ENCODE measurements at places on chromosomes 11 and 22. TPM values are rescaled to one million over a fixed set of nuclear protein-coding genes. Genes with fewer than 3 reads are reported as not detected.

CRYBB2 gene
- not detected for total RNA-seq

KCNJ5 gene
- total RNA-seq = 26.9 TPM

DEFB131B gene
- not detected for total RNA-seq

PRG2 gene
- not detected for total RNA-seq

TRIM66 gene
- 3.4 TPM for total RNA-seq

CLMP gene
- total RNA-seq = 19.7 TPM

MAJIN gene
- not detected for total RNA-seq

MUC5AC gene
- not detected for total RNA-seq

USH1C gene
- 0.61 TPM for total RNA-seq

AQP11 gene
- 0.64 TPM for total RNA-seq

MTCH2 gene
- total RNA-seq = 78.6 TPM

OR8H1 gene
- not detected for total RNA-seq

SHANK2 gene
- total RNA-seq = 0.03 TPM

OR5B21 gene
- total RNA-seq = not detected

KIAA1671 gene
- total RNA-seq = 24.0 TPM

ZNF70 gene
- 5.6 TPM for total RNA-seq

F2 gene
- total RNA-seq = not detected

CALCA gene
- total RNA-seq = not detected

TREH gene
- total RNA-seq = not detected

CRYAB gene
- total RNA-seq = 4,923 TPM

NXPE4 gene
- total RNA-seq = not detected

ROBO3 gene
- 11.0 TPM for total RNA-seq

GRM5 gene
- 0.45 TPM for total RNA-seq

XRCC6 gene
- 160 TPM for total RNA-seq

TMEM86A gene
- 4.8 TPM for total RNA-seq

MYRF gene
- 0.62 TPM for total RNA-seq

SCN2B gene
- 4.3 TPM for total RNA-seq

NXPE2 gene
- not detected for total RNA-seq

MMP8 gene
- 0.06 TPM for total RNA-seq

CADM1 gene
- total RNA-seq = 31.9 TPM

LIF gene
- 0.26 TPM for total RNA-seq

SNU13 gene
- total RNA-seq = 233 TPM

MPPED2 gene
- 2.4 TPM for total RNA-seq

ACAT1 gene
- 128 TPM for total RNA-seq

TPH1 gene
- total RNA-seq = 0.31 TPM

All from right cardiac atrium (tissue), 5 donors.